ENCODE measurements at places on chromosomes 3 and 15.

DNA sequence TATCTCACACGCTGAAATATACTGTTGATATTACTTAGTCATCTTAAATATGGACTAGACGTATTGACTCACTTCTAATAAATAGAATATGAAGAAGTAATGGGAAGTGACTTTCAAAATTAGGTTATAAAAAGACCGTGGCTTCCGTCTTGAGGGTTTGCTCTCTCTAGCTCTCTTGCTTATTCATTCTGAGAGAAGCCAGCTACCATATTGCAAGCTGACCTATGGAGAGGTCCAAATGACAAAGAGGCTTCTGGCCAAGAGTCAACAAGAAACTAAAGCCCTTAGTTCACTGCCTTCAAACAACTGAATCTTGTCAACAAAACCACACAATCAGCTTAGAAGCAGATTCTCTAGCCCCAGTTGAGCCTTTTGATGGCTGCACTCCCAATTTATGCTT, 46.1 kb downstream of the SLC9C1 start:
- no peak for DNase-seq

DNA sequence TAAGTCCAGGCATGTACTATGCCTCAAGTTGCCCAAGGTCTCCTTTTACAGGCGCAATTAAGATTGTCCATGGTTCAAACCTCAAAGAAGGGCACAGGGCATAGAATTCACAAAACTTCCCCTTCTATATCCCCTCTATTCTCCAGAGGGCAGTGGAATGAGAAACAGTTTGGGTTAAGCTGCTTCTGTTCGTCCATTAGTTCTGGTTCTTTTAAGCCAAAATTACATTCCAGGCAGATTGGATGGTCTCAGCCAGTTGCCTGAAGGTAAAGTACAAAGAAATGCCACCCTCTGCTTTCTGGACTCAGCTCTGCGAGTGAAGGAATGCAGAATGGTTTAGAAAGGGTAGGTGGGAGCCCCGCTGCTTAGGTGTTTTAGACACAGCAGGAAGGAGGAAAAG, 200.7 kb downstream of the GREM1 start:
- no peak for DNase-seq

GRCh38 chr3:110528305-110529121, 543.1 kb upstream of the NECTIN3 start:
- DNase-seq: no peak

DNA sequence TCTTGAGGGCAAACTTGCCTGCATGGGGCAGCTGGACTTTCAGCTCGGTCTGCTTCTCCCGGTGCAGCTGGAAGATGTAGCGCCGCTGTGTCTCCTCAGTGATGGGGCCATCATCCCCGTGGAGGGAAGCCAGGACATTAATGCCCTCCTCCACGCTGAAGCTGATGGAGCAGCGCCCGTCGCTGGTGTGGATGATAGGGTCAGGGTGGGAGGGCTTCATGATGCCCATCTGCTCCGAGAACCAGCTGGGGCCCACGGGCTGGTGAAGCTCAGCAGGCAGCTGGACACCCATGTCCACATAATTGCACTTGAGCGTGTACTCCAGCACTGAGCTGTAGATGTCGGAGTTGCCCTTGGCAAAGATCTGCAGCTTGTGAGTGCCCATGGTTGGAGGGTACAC, 46.9 kb downstream of the KY start:
- no peak for DNase-seq

GRCh38 chr3:109804697-109805096, 467.4 kb upstream of the DPPA4 start:
- DNase-seq: no peak

DNA sequence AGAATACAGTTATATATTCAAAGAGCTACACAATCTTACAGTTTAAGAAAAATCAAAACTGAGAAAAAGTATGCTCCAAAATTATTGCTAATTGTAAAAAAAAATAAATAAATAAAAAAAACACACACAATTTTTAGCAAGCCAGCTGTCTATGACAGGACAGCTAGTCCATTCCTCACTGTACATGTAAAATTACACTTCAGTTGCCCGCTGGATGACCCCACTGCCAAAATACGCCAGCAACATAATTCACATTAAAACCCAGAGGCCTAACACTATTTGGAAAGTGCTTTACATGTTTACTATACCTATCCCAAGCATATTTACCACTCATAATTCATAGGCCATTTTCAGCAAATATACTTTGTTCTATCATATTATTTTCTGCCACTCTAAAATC, 5.8 kb downstream of the MYO9A start:
- DNase-seq: no peak

GRCh38 chr3:47098910-47099309, 65.0 kb downstream of the SETD2 start:
- no peak for DNase-seq

DNA sequence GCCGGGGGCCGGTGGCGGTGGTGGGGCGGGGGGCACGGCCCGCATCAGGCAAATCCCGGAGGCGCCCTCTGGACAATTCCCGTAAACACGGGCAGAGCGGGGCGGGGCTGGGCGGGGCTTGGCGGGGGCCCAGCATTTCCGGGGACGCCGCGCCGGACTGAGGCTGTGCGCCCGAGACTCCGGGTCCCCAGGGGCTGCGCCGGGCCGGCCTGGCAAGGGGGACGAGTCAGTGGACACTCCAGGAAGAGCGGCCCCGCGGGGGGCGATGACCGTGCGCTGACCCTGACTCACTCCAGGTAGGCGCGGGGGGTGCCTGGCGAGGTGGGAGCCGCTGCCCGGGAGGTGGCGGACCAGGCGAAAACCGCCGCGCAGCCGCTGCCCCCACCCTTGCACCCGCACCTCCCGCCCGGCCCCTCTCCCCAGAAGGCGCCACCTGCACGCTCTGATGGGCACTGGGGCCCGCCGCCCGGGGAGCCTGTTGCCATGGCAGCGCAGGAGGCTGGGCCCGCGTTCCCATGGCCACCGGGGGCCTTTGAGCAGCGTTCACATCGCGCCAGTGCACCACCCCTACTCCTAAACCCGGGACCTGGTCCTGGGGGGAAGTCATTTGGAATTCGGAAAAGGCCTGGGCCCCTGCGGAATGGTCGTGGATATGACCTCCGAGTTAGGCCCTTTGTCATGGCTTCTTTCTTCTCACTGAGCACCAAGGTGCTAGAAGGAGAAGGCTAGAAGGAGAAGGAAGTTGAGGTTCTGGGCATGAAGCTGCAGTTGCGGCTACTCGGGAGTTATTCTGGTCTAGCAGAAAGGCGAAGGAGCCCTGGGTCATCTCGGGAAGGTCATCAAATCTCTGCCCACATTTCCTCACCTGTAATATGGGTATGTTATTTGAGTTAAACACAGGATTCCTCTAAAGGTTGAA, 16.1 kb upstream of the SEMA4B start:
- DNase-seq: peak; percentile 55

- no peak for DNase-seq
Measured at GRCh38 chr3:184237211-184237610, 7.8 kb downstream of the VWA5B2 start.

- DNase-seq: no peak
Measured at GRCh38 chr3:154614601-154615000, 184.6 kb upstream of the GPR149 start.

DNA sequence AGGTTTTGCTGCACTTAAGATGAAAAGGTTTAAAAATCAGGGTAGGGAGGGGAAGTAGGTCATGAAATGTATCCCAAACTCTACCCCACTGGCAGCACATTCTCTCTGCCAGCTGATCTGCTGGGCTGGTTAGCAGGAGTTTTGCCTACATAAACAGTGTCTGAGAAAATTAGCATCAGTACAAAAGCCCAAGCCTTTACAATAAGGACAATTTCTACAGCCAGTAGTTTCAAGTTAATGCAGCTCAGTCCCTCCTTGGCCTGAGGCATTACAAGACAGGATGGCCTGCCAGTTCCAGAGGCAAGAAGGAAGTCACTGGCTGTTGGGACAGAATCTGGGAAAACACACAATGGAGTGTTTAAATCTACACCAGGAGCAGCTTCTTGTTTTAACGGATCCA, 32.8 kb downstream of the NCEH1 start:
- DNase-seq: no peak

DNA sequence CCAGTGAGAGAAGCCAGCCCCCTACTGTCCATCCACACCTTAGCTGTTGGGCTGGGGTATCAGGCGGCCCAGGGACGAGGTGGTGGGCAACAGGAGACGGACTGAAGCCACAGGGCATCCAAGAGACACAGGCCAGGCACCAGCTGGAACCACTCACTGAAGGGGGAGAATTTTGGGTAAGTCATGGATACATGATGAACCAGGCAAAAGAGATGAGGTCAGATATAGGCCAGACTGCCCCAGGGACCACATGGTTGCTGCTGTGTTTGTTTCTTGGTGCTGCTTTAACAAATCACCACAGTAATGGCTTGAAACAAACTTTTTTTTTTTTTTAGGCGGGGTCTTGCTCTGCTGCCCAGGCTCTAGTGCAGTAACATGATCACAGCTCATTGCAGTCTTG, 66.4 kb downstream of the SEMA5B start:
- DNase-seq: no peak

DNA sequence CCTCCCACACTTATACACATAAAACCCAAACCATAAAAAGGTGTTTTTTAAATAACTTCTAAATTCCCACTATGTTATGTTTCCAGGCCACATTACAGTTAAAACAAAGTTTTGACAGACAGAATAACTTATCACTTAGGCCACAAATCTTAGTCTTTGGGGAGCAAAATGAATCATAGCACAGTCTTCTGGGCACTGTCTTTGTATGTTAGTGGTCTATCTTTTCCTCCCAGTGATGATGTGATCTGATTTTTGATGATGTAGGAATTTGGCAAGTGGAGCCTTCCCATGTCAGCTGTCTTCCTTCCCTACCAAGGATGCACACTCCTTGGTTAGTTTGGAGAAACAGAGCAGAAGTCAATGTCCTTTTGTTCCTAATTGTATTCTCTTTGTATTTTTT, 67.3 kb downstream of the THSD4 start:
- DNase-seq: no peak

DNA sequence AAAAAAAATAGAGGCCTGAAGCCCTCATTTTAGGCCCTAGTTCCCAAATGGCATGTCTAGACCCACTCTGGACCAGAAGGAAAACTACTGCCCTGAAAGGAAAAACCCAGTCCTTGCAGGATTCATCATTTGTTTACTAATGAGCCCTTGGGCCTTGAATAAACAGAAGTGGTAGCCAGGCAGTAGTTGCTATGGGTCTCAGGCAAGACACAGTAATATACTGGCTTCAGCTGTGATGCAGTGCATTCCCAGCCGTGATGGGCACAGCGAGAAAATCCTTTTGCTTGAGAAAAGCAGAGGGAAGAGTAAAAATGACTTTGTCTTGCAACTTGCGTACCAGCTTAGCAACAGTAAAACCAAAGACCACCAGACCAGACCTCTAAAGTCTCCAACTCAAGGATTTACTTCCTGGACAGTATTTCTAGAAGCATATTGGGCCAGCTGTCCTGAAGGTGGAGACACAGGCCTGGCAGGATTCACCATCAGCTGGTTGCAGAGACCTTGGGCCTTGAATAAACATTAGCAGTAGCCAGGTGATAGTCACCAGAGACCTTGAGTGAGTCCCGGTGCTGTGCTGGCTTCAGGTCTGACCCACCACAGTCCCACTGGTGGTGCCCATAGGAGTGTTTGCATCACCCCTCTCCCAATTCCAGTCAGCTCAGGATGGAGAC, 208.3 kb upstream of the SLITRK3 start:
- no peak for DNase-seq

DNA sequence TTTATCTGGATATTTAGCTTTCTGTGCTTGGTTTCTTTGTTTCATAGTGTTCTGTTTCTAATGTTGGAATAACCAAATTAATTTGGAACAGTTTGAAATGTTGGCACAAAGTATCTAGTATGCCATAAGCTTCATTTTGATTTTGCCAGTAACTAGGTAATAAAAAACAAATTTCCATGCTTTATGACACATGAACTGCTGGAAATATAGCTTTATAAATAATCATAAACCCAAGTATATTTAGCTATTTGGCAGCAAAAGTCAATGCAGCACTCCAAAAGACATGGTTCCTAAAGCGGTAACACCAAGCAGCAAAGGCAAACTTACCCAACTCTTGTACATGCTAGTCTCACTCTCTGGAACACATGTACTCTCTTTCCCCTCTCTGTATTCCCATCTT, 106.0 kb upstream of the CCNL1 start:
- DNase-seq: no peak

DNA sequence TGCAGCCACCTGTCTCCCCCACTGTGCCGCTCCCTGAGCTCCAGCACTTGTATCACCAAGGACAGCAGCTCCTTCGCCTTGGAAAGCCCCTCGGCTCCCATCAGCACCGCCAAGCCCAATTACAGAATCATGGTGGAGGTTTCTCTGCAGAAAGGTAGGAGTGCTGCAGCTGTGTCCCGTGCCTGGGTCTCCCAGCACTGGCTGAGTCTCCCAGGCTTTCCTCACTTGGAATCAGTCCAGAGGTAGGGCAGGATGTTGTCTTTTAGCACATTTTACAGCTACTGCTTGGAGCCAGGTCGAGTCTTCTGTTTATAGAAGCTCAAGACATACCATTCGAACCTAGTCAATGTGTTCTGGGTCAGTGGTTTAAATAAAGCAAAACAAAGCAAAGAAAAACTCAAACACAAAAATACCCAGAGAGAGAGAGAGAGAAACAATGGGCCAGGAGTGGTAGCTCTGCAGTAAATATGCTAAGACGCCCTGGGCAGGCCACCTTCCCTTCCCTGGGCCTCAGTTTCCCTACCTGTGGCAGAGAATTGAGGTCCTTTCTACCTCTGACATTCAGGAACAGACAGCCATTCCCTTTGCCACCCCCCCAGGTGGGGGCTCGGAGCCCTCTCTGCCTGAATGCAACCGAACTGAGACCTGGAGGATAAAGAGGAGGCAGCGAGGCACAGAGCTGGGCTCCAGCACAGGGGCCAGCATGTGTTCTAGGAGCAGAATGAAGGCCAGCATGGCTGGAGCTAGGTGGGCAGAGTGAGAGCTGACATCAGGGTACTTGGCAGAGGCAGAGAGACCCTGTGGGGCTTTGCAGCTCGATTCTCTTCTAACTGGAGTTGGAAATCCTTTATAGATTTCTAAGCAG, 44.1 kb downstream of the STARD5 start:
- no peak for DNase-seq

GRCh38 chr3:156509189-156510174, 45.4 kb downstream of the SSR3 start:
- no peak for DNase-seq

DNA sequence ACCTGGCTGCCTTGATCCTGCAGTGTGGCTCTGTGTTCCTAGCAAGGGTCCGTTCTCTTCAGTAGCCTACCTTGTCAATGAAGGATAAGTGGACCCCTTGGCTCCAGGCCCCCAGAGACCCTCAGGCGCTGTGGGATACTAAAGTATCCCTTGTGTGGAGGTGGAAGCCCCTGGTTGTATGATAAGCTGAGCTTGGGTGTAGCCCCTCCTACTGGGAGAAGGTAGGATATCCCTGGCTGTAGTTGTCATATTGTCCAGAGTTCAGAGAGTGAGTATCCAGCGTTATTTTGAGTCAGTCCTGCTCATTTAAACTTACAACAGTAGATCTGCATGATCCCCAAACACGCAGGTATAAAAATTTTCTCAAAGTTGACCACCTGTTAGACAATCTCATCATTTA, 496.8 kb downstream of the CNTN4 start:
- no peak for DNase-seq

- no peak for DNase-seq
Measured at GRCh38 chr15:60758961-60759729, 280.2 kb upstream of the ICE2 start.

- DNase-seq: no peak
Measured at GRCh38 chr3:10715886-10716285, 100.1 kb upstream of the SLC6A11 start.

Data from activated naive CD4-positive, alpha-beta T cell treated with Interleukin-2 at 50 U/mL for 16 hours (primary cell).